NB4 (cell line): ENCODE measurements at places on chromosomes 7 and 10.

GRCh38 chr10:108791030-108791429 lies 1132.3 kb downstream of the XPNPEP1 start:
- DNase-seq, result no peak

DNA sequence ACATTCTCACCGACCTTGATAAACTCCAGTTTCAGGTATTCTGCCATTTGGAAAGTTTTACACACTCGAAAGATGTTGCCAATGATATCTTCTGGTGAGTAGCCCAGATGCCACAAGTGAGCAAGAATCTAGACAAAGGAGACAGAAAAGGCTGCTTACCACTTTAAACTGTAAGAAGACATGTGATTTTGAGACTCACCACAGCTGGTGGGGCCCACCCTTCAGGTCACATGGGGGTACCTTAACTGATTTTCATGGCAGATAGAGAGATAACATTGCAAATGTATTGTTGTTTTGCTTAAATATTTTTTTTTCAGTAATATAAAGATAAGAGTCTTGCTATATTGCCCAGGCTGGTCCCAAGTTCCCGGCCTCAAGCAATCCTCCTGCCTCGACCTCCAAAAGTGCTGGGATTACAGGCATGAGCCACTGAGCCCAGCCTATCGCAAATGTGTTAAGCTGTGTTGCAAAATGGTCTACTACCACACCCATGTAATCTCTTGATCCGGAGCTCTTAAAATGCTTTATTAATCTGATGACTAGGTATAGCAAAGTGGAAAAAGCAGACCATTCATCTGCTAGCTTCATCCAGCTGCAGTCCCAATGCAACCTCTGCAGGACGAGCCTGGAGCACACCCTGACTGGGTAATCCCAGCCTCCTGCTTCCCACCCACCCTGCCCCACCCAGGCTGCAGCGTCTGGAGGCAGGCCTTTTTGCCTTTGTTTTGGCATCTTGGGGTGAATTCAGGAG lies 18.5 kb downstream of the RFC2 start:
- peak; percentile 13 for DNase-seq

DNA sequence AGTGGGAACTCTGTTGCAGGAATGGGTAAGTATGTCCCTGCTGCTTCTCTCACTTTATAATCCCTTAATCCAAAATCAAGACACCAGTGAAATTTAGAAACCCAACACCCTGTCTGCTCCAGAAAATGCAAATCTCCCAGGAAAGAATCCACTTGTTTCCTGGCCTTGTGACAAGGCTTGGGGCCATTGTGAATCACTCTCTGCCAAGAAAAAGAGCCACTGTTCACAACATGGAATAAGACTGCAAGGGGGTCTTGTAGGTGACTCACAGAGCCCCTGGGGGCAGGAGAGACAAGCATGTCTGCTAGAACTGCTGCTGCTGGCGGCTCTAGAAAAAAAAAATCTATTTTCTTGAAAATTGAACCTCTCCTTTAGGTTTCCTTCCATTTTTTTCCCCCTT lies 191.2 kb downstream of the SORCS1 start:
- no peak for DNase-seq

DNA sequence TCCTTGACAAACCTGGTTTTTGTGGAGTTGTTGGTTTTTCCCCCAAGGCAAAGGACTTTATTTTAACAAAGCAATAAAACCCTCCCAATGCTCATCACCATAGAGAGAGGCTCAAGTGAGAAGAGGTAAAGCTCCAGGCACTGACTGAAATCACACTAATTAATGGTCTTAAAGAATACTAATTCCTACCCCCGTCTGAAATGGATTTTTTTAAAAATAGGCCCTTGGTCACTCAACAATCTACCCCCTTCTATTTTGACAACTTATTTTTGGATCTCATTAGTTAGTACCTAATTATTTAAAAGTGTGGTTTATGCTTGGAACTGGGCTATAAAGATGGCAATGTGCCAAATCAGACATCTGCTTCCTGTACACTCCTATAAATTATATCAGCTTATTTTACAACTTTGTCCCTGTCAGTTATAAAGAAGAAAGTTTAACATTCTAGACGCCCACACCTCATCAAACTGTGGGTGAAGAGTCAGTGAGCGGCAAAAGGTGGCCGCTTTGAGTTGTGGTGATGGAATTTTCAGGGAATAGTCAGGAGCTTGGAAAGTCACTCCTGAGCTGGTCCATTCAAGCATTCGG lies 10.6 kb downstream of the GLI3 start:
- DNase-seq, result no peak

DNA sequence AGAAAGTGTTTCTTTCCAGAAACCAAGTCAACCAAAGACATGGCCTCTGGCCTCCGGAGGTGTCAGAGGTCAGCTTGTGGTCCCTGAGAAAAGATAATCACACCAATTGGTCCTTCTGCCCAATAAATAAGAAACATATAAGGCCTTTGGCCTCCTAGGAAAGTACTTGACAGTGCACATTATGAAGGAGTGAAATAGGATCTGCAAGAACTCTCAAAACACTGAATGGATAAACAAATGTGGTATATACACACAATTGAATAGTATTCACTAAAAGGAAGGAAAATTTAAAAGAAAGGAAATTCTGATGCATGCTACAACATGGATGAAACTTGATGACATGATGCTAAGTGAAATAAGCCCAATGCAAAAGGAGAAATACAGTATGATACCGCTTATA lies 35.4 kb upstream of the NRF1 start:
- no peak for DNase-seq

DNA sequence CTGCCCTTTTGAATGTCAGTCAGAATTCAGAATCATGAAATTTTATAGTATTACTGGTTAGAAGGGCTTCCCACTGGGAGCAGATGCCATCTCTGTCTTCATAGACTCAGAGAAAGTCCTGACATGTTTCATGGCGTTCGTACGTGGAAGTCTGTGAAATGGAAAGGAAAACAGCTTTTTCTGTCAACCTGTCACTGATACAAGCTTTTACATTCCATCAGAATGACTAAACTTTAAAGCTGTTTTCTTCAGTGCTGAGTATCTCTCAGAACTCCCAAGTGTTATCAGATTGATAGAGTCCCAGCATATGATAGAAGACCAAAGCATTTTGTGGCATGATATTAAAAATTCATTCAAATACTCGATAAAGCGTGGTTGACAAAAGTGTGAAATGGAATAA lies 726.7 kb upstream of the GALNT17 start:
- no peak for DNase-seq

GRCh38 chr10:48400850-48401220 lies 94.4 kb downstream of the MAPK8 start:
- no peak for DNase-seq

DNA sequence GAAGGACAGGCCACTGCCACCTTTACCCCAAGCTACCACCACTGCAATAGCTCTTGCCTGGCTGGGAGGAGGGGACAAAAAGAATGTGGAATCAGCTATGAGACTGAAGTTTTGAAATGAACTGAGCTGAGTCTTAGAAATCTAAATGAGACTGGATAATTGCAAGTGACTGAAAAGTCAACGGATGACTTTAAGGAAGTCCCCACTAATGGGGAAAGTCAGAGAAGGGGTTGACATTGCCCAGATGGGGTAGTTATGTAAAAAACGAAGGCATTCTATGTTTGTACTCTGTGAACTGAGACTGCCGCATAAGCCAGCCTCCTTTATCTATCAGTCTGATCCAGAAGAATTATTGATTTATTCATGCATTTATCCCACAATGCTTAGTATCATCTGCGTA lies 67.2 kb downstream of the RBM20 start:
- DNase-seq, result no peak
